ENCODE measurements at places on chromosomes 3 and 15. TPM values are rescaled to one million over a fixed set of nuclear protein-coding genes. Genes with fewer than 3 reads are reported as not detected.

The MB21D2 gene
- total RNA-seq = 21.0 TPM

The GPD1L gene
- total RNA-seq = 20.7 TPM

The TMEM266 gene
- total RNA-seq = not detected

The ABCC5 gene
- 25.3 TPM for total RNA-seq

The ACAN gene
- not detected for total RNA-seq

The CPB1 gene
- total RNA-seq = not detected

The VPS39 gene
- 82.3 TPM for total RNA-seq

The HYAL3 gene
- 13.9 TPM for total RNA-seq

The FOXB1 gene
- 5.2 TPM for total RNA-seq

The CPEB1 gene
- total RNA-seq = not detected

The CKMT1B gene
- total RNA-seq = not detected

The EXD1 gene
- not detected for total RNA-seq

The C3orf85 gene
- total RNA-seq = not detected

The RBM5 gene
- total RNA-seq = 157 TPM

The STRIT1 gene
- total RNA-seq = not detected

The CCR4 gene
- total RNA-seq = 118 TPM

The CHL1 gene
- not detected for total RNA-seq

The ZIC1 gene
- not detected for total RNA-seq

The PIERCE2 gene
- not detected for total RNA-seq

The TMC3 gene
- total RNA-seq = not detected

All from activated CD4-positive, alpha-beta memory T cell treated with anti-CD3 and anti-CD28 coated beads, Interleukin-2, amount 10 ng/mL, durations not matched to agents 7 days and 5 days (primary cell).